ENCODE measurements at places on chromosomes 2 and 18. TPM values are rescaled to one million over a fixed set of nuclear protein-coding genes. Genes with fewer than 3 reads are reported as not detected.

- H3K27ac ChIP-seq = no peak overlapping the region
- no peak for DNase-seq
- no peaks in the 10 kb centered on the region for H3K36me3 ChIP-seq
- no peak overlapping the region for H3K4me3 ChIP-seq
Measured at GRCh38 chr18:25053466-25053865, 298.5 kb downstream of the ZNF521 start.

GRCh38 chr2:162424816-162425215 lies 80.9 kb downstream of the GCA start:
- H3K27ac ChIP-seq = no peak overlapping the region
- no peak overlapping the region for H3K4me3 ChIP-seq
- no peaks in the 10 kb centered on the region for H3K36me3 ChIP-seq
- no peaks in the 10 kb centered on the region for H3K4me1 ChIP-seq
- no peak for DNase-seq

- no peak overlapping the region for H3K4me3 ChIP-seq
- no peak overlapping the region for H3K27ac ChIP-seq
- H3K4me1 ChIP-seq = peaks cover 53% of the 10 kb centered on the region
- no peak for DNase-seq
Measured at GRCh38 chr2:209388446-209389037, 35.3 kb upstream of the MAP2 start.

GRCh38 chr2:222796413-222797103 lies 64.3 kb upstream of the ACSL3 start:
- H3K36me3 ChIP-seq = no peaks in the 10 kb centered on the region
- H3K4me3 ChIP-seq = no peak overlapping the region
- no peak overlapping the region for H3K27ac ChIP-seq
- no peaks in the 10 kb centered on the region for H3K27me3 ChIP-seq

GRCh38 chr2:187383043-187383800 lies 64.8 kb downstream of the CALCRL start:
- H3K36me3 ChIP-seq = peaks cover 3% of the 10 kb centered on the region
- no peak overlapping the region for H3K4me3 ChIP-seq
- DNase-seq = no peak

GRCh38 chr2:8487461-8487932 lies 194.4 kb upstream of the ID2 start:
- peak overlapping the region; percentile 38 for H3K4me3 ChIP-seq
- no peaks in the 10 kb centered on the region for H3K36me3 ChIP-seq
- peaks cover 4% of the 10 kb centered on the region for H3K4me1 ChIP-seq

DNA sequence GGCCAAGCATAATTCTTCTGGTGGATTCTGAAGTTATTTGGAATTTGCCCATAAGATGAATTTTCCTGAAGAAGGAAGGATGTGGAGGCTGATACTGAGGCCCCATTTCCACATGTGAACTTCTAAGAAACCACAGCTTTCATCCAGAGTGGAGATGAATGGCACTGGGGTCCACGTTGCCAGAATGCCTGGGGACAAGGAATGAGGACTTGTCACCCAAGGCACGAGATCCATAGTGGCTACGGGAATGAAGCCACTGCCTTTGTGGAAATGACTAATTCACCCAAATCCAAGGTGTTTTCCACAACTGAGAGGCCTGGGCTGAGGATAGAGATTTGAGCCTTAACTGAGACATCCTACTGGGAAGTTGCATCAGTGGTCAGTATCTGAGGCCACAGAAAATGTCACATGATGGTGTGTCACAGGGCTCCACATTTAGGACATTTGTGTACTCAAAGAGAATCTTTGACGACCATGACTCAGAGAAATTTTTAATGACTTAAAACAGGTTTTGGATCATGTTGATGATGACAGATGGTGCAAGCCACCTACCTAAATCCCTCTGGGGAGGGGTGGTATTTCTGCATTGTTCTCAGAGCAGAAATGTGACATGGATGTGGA lies 286.1 kb downstream of the SOX11 start:
- H3K36me3 ChIP-seq = no peaks in the 10 kb centered on the region
- H3K4me3 ChIP-seq = no peak overlapping the region
- no peak for DNase-seq
- H3K27ac ChIP-seq = no peak overlapping the region
- no peaks in the 10 kb centered on the region for H3K27me3 ChIP-seq
- H3K4me1 ChIP-seq = no peaks in the 10 kb centered on the region

- no peak overlapping the region for H3K27ac ChIP-seq
- no peaks in the 10 kb centered on the region for H3K36me3 ChIP-seq
- no peak for DNase-seq
- no peaks in the 10 kb centered on the region for H3K4me1 ChIP-seq
Measured at GRCh38 chr2:183903026-183903425, 695.3 kb upstream of the ZNF804A start.

- H3K36me3 ChIP-seq = no peaks in the 10 kb centered on the region
- H3K27me3 ChIP-seq = no peaks in the 10 kb centered on the region
- no peak overlapping the region for H3K4me3 ChIP-seq
- H3K4me1 ChIP-seq = no peaks in the 10 kb centered on the region
- DNase-seq = no peak
Measured at GRCh38 chr2:187567126-187567525, 12.9 kb upstream of the TFPI start.

- peaks cover 31% of the 10 kb centered on the region for H3K4me1 ChIP-seq
- H3K4me3 ChIP-seq = peak overlapping the region; percentile 95
- H3K27ac ChIP-seq = peak overlapping the region; percentile 100
- no peaks in the 10 kb centered on the region for H3K36me3 ChIP-seq
Measured at GRCh38 chr2:173963323-173963816, 1.8 kb downstream of the SP3 start.

DNA sequence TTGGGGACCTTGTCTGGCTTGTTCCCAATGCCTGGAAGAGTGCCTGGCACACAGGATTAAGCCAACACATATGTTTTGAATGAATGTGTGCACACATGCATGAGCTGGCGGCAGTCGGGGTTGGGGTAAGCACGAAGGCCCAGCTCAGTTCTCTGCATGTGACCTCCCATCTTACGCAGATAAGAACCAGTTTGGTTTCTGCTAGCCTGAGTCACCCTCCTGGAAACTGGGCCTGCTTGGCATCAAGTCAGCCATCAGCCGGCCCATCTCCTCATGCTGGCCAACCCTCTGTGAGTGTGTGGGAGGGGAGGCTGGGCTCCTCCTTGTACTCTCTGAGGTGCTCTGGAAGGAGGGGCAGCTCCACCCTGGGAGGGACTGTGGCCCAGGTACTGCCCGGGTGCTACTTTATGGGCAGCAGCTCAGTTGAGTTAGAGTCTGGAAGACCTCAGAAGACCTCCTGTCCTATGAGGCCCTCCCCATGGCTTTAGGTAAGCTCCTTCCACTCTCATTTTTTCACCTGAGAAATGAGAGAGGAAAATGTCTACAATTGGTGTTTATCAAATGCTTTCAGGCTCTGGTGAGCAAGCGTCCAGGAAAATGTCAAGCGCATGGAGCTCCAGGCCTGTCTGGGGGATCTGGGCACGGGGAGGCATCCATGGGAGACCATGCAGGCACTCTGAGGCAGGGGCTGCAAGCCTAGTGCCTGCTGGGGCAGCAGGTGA lies 9.7 kb upstream of the IL1RN start:
- H3K4me1 ChIP-seq = peaks cover 12% of the 10 kb centered on the region
- H3K27ac ChIP-seq = peak overlapping the region; percentile 91

GRCh38 chr2:234272069-234272850 lies 221.8 kb downstream of the SPP2 start:
- H3K4me1 ChIP-seq = peaks cover 11% of the 10 kb centered on the region
- no peak overlapping the region for H3K4me3 ChIP-seq
- H3K27me3 ChIP-seq = no peaks in the 10 kb centered on the region
- DNase-seq = no peak
- H3K36me3 ChIP-seq = no peaks in the 10 kb centered on the region

DNA sequence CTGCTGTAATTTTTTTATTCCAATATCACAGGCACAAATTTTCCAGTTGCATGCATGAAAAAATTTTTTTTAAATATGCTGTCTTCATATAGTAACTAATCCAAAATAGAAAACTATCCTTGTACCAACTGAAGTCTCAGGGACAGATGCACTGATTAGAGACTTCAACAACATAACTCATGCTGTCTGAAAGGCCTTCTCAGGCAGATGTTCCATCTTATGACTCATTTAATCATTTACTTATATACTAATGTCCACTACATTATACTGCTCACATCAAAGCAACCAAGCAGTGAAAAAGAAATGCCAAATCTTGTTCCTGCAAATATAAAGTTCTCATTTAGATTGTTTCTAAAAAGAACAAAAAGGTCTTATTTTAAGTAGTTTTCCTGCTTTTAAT lies 53.1 kb downstream of the OLA1 start:
- H3K36me3 ChIP-seq = no peaks in the 10 kb centered on the region
- H3K27me3 ChIP-seq = no peaks in the 10 kb centered on the region
- no peak overlapping the region for H3K4me3 ChIP-seq
- no peak overlapping the region for H3K27ac ChIP-seq
- H3K4me1 ChIP-seq = no peaks in the 10 kb centered on the region

DNA sequence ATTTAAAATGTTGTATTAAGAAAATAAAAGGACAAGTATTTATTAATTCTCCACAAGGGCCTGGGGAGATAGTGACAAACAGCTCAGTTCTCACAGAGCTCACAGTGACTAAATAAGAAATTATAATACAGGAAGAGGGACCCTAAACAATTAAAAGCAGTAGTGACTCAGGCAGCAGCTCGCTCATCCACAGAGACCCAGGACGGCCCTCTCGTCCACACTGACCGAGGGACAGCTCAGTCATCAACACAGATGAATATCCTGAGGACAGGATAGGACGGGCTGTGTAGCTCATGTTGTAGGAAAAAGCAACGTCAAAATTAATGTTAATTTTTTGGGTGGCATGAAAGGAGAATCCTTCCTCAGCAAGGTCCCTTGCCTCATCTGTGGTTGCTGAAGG lies 44.1 kb downstream of the PARD6G start:
- H3K27ac ChIP-seq = no peak overlapping the region
- no peak overlapping the region for H3K4me3 ChIP-seq
- H3K36me3 ChIP-seq = no peaks in the 10 kb centered on the region
- no peaks in the 10 kb centered on the region for H3K27me3 ChIP-seq
- H3K4me1 ChIP-seq = no peaks in the 10 kb centered on the region

- no peak for DNase-seq
- no peak overlapping the region for H3K27ac ChIP-seq
- no peaks in the 10 kb centered on the region for H3K4me1 ChIP-seq
- H3K36me3 ChIP-seq = no peaks in the 10 kb centered on the region
- H3K27me3 ChIP-seq = no peaks in the 10 kb centered on the region
Measured at GRCh38 chr2:183348492-183348891, 224.2 kb downstream of the NUP35 start.

DNA sequence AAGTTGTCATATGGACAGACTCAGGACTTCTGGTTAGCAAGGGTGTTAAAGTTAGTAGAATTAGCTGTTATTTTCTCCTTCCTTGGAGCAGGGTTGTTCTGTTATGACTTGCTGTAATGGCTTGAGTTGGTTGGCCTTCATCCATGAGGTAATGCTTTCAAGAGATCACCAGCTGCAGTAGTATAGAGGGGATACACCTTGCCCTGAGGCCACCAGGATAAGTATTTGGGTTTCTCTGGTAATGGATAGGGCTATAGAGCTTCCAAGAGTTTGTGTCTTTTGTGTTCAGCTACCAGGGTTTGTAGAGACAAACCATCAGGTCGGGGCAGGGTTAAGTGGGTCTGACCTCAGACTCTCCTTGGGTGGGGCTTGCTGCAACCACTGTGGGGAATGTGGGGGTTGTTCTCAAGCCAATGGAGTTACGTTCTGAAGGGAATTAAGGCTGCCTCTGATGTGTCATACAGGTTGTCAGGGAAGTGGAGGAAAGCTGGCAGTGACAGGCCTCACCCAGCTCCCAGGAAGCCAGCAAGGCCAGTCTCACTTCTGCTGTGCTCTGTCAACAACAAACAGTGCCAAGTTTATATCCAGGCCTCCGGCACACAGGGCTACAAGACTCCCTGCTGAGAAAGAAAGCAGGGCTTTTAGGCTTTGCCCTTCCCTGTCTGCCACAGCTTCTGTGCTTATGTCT lies 356.6 kb downstream of the SPAG16 start:
- H3K4me3 ChIP-seq = no peak overlapping the region
- H3K27ac ChIP-seq = peak overlapping the region; percentile 85
- no peaks in the 10 kb centered on the region for H3K27me3 ChIP-seq
- H3K4me1 ChIP-seq = no peaks in the 10 kb centered on the region
- DNase-seq = no peak
- H3K36me3 ChIP-seq = no peaks in the 10 kb centered on the region

DNA sequence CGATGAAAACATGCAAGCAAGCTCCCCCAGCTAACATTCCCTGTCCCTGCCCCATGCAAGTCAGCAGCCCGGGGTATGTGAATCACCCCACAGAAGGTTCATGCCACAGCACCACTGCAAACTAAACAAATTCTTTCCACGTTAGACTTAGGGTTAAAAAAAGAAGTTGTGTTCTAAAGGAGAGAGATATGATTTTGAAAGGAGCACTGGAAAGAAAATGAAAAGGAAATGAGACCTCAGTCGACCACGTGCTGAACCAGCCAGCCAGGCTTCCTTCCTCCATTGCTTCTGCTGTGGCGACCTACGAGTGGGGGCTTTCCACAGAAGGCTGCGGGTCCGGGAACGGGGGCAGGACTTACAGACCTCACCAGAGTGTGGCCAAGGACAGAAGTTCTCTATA lies 52.0 kb downstream of the ARL4C start:
- no peak overlapping the region for H3K4me3 ChIP-seq
- H3K27me3 ChIP-seq = no peaks in the 10 kb centered on the region
- no peaks in the 10 kb centered on the region for H3K36me3 ChIP-seq
- peak overlapping the region; percentile 93 for H3K27ac ChIP-seq
- no peak for DNase-seq

DNA sequence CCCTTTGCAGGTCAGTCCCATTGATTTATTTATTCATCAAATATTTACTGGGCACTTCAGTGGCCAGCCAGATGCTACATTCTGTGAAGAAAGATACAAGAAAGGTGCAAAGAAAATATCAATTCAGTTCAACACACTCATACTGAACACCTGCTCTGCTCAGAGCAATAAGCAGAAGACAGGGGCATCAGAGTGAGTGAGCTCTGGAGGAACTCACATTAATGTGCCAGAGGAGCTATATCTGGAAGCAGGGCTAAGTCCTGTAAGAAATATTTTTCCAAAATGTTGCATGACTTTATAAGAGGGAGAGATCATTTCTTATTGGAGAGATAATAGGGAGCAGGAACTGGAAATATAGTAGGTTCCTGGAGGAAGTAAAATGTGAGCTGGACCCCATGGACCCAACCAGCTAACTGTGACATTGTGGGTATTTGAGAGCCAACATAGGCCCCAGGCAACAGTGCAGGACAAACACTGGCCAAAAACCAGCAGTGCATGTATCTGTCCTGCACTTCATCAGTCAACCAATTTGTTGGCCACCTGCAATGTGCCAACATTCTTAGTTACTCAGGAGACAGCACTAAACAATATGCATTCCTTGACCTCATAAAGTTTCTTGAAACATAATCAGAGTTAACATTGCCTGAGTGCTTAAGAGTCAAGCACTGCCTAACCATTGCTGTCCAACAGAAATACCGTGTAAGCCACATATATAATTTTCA lies 102.7 kb upstream of the PTPRM start:
- peak overlapping the region; percentile 22 for H3K27ac ChIP-seq
- DNase-seq = no peak

Gene CSRNP3
- 1.5 TPM for total RNA-seq

Gene DSG1
- total RNA-seq = 60.2 TPM

Gene RAB6D
- 0.15 TPM for total RNA-seq

Gene NT5C1B
- total RNA-seq = not detected

Gene LOXHD1
- total RNA-seq = not detected

Measured in esophagus squamous epithelium (tissue), 5 donors.